ENCODE measurements at places on chromosomes 1 and 21. TPM values are rescaled to one million over a fixed set of nuclear protein-coding genes. Genes with fewer than 3 reads are reported as not detected.

EXO1 gene
- 2.5 TPM for total RNA-seq

ILDR2 gene
- under 0.01 TPM for total RNA-seq

L1TD1 gene
- not detected for total RNA-seq

PPT1 gene
- total RNA-seq, result 34.7 TPM

PEA15 gene
- total RNA-seq, result 94.8 TPM

LIPI gene
- total RNA-seq, result not detected

GUCA2B gene
- not detected for total RNA-seq

OLFML3 gene
- 22.5 TPM for total RNA-seq

GJA9 gene
- 0.12 TPM for total RNA-seq

ZNF683 gene
- total RNA-seq, result not detected

PADI4 gene
- total RNA-seq, result not detected

TTC39A gene
- 0.35 TPM for total RNA-seq

AMIGO1 gene
- 2.1 TPM for total RNA-seq

DPT gene
- total RNA-seq, result 5.5 TPM

HENMT1 gene
- total RNA-seq, result 1.4 TPM

KCNK1 gene
- 0.23 TPM for total RNA-seq

TMEM269 gene
- 0.12 TPM for total RNA-seq

EPHX1 gene
- total RNA-seq, result 45.7 TPM

MYOC gene
- 0.23 TPM for total RNA-seq

DRAXIN gene
- 2.3 TPM for total RNA-seq

PRDM16 gene
- total RNA-seq, result 11.4 TPM

C1QB gene
- total RNA-seq, result not detected

SPATA21 gene
- not detected for total RNA-seq

HAX1 gene
- 120 TPM for total RNA-seq

NKAIN1 gene
- total RNA-seq, result 0.08 TPM

TESK2 gene
- 2.6 TPM for total RNA-seq

KRTAP13-1 gene
- total RNA-seq, result not detected

PLA2G5 gene
- 1.4 TPM for total RNA-seq

CDA gene
- total RNA-seq, result 0.38 TPM

AK5 gene
- 46.1 TPM for total RNA-seq

CHRM3 gene
- total RNA-seq, result not detected

ADAMTS5 gene
- 0.08 TPM for total RNA-seq

All from smooth muscle cell of the coronary artery (primary cell).